Bone marrow (tissue), 2 donors: ENCODE measurements at places on chromosomes 5 and 9.

GRCh38 chr5:133670336-133670735, 58.0 kb upstream of the FSTL4 start:
- no peak for DNase-seq

GRCh38 chr5:108167174-108167573, 214.7 kb downstream of the FBXL17 start:
- no peak for DNase-seq

GRCh38 chr5:148981353-148981752, 81.5 kb downstream of the SH3TC2 start:
- no peak for DNase-seq

GRCh38 chr5:151722546-151722945, 35.8 kb upstream of the SPARC start:
- no peak for DNase-seq

GRCh38 chr9:21320465-21320864, 14.7 kb downstream of the KLHL9 start:
- DNase-seq = no peak

DNA sequence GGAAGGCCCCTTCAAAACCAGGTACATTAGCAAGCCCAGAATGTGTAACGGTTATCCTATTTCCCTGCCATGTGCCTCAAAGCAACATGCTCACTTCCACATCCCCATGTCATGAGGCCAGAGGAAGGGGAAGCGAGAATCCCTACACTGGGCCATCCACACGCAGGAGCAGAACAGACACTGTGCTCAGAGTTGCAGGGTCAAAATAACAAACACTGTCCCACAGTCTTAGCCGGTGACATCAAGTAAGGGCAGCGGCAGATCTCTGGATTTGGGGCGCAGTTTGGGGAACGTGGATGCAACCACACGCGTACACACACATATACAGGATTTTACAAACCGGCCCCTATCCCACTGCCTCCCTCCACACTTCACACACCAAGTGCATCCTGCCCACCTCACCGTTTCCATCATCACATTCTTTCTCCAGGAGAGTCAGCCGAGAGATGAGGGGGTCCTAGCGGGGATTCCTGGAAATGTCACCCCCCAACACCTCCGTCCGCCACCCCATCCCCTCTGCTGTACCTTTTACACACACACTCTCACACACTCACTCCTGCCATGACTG, 776 bp downstream of the APBA1 start:
- DNase-seq = no peak

DNA sequence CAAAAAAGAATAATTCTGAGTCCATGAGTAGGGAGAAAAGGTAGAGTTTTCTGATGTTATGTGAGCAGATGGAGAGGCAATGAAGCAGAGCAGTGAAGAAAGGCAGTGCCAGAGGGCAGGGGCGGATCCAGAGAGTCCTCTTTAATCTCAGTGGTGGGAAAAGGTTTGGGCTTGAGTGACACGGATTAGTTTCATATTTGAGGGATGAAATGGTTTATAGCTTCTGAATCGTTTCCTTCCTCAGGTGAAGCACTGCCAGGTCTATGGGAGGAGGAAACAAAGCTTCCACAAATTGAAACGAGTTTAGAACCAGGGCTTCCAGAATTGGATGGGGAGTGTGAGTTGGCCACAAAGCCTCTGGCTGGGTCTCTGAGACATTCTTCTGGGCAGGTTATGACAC, 517.0 kb upstream of the PAPPA start:
- no peak for DNase-seq

DNA sequence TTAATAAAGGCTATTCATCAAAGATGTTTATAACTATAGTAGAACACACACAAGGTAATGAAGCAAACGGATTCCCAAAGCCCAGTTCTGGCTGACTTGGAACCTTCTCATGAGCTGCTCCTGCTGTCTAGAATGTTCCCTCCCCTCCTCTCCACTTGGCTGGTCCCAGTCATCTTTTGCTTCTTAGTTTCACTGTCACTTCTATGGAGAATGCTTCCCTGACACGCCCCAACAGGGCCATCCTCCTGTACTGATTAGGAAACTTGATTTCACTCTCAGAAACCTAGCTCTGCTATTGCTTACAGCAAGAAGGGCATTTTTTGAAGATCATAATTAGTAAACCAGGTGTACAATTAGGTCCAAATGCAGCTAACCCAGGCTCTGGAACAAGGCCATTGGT, 3.2 kb upstream of the RAPGEF1 start:
- DNase-seq = no peak

DNA sequence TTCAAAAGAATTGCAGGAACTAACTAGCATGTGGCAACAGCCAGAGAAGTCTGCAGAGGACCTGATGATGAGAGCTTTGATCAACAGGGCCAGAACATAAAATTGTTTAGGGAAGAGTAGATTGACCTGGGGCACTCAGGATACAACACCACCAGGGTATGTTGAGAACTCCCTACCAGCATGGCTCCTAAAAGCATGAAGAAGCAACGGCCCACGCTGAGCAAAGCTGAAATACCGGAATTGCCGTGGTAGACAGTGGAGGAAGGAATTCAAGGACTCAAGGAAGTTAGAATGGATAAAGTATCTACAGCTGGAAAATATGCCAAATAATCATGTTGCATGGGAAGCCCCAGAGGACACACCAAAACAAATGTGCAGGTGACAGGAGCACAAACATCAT, 31.6 kb downstream of the DROSHA start:
- no peak for DNase-seq

GRCh38 chr5:163352531-163352930, 84.9 kb upstream of the CCNG1 start:
- no peak for DNase-seq

DNA sequence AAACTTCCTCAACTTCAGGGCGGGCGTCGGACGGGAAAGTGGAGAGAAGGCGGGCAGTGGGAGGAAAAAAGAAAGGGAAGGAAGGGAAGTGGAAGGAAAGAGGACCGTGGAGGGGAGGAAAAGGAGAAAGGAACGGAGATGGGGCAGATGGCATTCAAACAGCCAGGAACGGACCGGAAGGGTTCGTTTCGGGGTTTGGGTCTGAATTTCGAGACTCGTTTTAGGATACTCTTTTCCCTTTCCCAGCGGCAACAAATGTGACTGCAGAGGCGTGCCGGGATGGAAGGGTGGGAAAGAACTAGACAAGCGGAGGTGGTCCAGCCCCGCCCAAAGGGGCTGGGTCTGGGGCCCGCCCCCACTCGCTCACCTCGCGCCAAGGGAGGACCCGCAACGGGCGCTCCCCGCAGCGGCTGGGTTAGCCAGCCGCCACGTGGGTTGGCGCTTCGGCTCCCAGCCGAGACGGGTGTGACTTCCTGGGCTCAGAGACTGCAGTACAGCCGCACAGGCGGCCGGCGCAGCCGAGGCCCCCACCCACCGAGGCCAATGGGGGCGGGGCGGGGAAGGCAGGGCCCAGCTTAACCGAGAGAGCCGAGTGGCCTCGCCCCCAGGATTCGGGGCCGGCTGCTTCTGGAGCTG, 2.7 kb downstream of the VCAN start:
- DNase-seq = peak; percentile 60

- no peak for DNase-seq
These were observed 215.1 kb upstream of the PAPPA start for GRCh38 chr9:115938479-115938878.
